ENCODE measurements at places on chromosomes 5 and 9. TPM values are rescaled to one million over a fixed set of nuclear protein-coding genes. Genes with fewer than 3 reads are reported as not detected.

GRCh38 chr5:91121347-91121993 lies 261.6 kb downstream of the ARRDC3 start:
- DNase-seq, result no peak

- no peak for DNase-seq
Measured at GRCh38 chr5:92552206-92553160, 1028.5 kb downstream of the NR2F1-AS1 start.

IL33 gene
- 0.31 TPM for total RNA-seq

PIP5K1B gene
- total RNA-seq, result 1.8 TPM

- no peak for DNase-seq
Measured at GRCh38 chr5:119745976-119746375, 116.6 kb downstream of the FAM170A start.
